Activated T-cell treated with anti-CD3 and anti-CD28 coated beads, Interleukin-2, amount 50 U/mL, for 24 hours (primary cell): ENCODE measurements at places on chromosomes 2 and 18.

DNA sequence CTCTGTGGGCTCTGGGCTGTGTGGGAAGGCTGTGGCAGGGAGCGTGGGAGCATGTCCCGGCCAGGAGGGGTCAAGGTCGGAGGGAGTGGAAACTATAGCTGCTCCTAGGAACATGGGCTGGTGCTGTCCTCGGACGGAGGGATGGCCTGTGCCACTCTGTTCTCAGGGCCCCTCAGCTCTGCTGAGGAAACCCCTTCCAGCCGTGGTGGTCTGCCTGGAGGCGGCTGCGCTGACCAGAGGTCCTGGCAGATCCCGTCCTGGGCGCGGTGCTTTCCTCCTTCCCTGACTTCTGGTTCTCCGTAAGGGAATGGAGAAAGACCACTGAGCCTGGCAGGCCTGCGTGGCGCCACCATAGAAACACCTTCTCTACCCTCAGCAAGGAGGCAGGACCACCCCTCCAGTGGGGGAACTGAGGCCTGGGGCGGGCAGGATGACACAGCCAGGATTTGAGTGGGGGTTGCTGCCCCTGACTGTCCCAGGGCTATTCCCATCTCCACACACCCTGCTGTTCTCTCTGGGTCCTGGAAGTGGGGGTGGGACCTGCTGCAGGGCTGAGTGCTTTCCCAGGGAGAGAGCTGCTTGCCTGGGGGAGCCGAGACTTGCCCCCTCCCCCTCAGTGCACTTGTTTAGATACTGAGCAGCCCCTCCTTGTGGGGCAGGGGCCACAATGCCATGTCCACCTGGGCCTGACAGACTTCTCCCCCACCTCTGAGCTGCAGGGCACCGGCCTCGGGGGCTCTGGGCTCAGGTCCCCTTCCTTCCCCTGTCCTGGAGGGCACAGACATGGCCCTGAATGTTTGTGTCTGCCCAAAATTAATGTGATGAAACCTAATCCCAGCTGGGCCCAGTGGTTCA lies 301.0 kb upstream of the HS6ST1 start:
- no peaks in the 10 kb centered on the region for H3K36me3 ChIP-seq
- no peak overlapping the region for H3K27ac ChIP-seq
- H3K4me3 ChIP-seq = no peak overlapping the region
- peaks cover 10% of the 10 kb centered on the region for H3K4me1 ChIP-seq

DNA sequence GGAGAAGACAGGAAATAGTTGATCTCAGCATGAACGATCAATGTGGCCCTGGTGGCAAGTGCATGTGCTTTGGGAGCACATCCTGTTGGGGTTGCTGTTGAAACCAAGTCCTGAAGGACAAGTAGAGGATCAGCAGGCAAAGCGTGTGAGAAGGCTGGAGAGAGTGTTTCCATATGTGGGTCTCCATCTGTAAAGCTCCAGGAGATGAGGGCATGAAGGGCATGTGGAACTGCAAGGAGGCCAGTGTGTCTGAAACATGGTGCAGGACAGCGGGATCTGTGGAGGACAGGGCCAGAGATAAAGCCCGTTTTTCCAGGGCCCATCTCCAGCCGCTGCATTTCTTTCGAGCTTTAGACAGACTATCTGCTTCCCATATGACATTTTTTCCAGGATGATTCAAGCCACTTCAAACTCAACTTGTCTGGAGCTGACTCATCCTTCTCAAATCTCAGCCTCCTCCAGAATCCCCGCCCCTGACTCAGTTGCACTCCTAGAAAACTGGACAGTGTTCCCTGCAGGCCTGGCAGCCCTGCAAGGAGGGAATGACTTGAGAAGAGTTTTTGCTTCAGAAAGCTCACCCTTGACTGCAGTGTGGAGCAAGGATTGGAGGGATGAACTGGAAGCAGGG lies 226.1 kb downstream of the VAPA start:
- peaks cover 4% of the 10 kb centered on the region for H3K4me1 ChIP-seq
- no peak for DNase-seq
- H3K36me3 ChIP-seq = no peaks in the 10 kb centered on the region

GRCh38 chr18:8895987-8896619 lies 190.7 kb downstream of the MTCL1 start:
- H3K36me3 ChIP-seq = no peaks in the 10 kb centered on the region
- DNase-seq = no peak
- H3K4me3 ChIP-seq = no peak overlapping the region
- H3K4me1 ChIP-seq = no peaks in the 10 kb centered on the region

DNA sequence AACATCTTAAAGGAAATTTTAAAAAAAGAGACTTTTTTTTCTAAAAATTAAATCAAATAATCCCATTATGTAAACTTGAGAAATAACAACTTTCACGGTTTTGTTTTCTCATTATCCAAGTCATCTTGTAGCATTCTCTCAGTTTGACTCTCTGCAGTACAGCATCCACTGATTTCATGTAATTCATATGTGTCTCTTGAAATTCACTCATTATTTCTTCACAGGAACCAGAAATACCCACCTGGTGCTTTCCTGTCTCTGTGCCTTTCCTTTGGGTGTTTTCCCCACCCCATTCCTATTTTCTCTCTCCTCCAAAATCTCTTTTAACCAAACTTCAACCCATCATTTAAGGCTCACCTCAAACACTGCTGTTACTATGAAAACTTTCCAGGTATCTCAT lies 116.1 kb upstream of the STK17B start:
- DNase-seq = no peak
- H3K27ac ChIP-seq = peak overlapping the region; percentile 73
- no peak overlapping the region for H3K4me3 ChIP-seq
- peaks cover 84% of the 10 kb centered on the region for H3K4me1 ChIP-seq
- no peaks in the 10 kb centered on the region for H3K36me3 ChIP-seq

DNA sequence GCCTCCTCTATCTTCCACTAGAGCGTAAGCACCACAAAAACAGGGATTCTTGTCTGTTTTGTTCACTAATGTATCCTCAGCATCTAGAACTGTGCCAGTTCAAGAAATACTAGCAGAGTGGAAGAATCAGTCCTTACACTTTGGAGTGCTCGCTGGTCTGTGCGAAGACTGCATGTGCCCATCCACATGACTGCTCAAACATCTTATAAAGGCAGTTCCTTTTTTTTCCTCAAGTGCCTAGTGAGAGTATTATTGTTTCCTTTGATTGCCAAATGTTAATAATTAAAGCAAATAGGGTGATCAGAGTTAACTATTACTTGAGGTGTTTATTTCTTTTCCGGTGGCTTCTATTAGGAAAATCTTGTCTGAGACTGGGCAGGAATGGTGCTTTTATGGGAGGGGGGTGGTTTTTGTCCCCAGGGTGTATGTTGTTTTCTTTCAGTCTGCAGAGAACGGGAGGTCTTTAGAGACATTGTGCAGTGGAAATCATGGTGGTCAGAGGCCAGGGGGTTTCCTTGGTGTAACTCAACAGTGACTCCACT lies 45.6 kb upstream of the ITGB6 start:
- H3K27ac ChIP-seq = no peak overlapping the region
- no peak for DNase-seq
- H3K27me3 ChIP-seq = no peaks in the 10 kb centered on the region

DNA sequence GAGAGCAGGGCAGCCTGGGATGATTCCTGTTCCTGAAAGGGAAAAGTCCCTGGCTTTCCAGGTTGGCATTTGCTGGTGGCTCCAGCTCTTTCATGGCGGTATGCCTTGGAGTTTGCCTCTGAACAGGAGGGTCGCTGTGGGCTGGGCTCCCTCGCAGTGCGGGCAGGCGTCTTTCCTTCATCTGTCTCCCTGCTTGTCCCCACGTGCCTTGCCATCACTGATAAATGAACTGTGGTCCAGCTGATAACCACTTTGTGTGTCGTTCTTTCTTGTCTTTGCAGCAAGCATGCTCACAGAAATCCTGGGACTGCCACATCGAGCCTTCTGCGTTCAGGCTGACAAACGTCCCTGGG lies 35.3 kb downstream of the SMIM21 start:
- H3K36me3 ChIP-seq = no peaks in the 10 kb centered on the region
- no peak overlapping the region for H3K4me3 ChIP-seq
- H3K27ac ChIP-seq = no peak overlapping the region

GRCh38 chr2:187874786-187875185 lies 320.6 kb upstream of the TFPI start:
- H3K4me3 ChIP-seq = no peak overlapping the region
- no peaks in the 10 kb centered on the region for H3K36me3 ChIP-seq
- no peak for DNase-seq
- no peaks in the 10 kb centered on the region for H3K27me3 ChIP-seq
- no peak overlapping the region for H3K27ac ChIP-seq

GRCh38 chr2:122341007-122341406 lies 585.6 kb downstream of the TSN start:
- no peaks in the 10 kb centered on the region for H3K36me3 ChIP-seq
- H3K27ac ChIP-seq = no peak overlapping the region
- no peaks in the 10 kb centered on the region for H3K4me1 ChIP-seq
- H3K4me3 ChIP-seq = no peak overlapping the region

- peak overlapping the region; percentile 35 for H3K27ac ChIP-seq
- no peaks in the 10 kb centered on the region for H3K36me3 ChIP-seq
- peaks cover 3% of the 10 kb centered on the region for H3K27me3 ChIP-seq
These were observed 60.4 kb upstream of the GAREM1 start for GRCh38 chr18:32530947-32531651.
